ENCODE measurements at places on chromosomes 12 and 14.
A peak's percentile ranks its signal among the peaks of the same experiment; 100 is the strongest.

GRCh38 chr12:121560392-121561008, 20.3 kb downstream of the KDM2B start:
- DNase-seq: no peak

- DNase-seq: no peak
These were observed 58.0 kb downstream of the DIP2B start for GRCh38 chr12:50562520-50563433.

GRCh38 chr14:70810621-70811020, 1.3 kb upstream of the MAP3K9 start:
- DNase-seq: no peak

DNA sequence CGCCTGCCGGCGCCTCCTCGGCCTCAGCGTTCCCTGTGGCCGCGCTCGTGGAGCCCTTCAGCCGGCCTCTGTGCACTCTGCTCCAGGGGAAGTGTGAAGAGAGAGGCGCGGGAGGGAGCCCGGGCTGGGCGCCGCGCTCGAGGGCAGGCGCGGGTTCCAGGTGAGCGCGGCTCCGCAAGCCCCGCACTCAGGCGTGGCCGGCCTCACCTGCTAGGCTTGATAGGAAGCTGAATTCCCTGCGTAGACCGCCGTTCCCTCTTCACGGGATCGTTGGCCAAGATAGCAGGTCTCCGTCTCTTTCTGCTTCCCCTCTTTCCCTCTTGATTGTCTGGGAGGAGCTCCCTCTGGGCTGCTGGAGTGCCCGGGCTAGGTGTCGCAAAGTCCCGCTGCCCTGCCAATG, 89.7 kb downstream of the ASCL4 start:
- no peak for DNase-seq

- no peak for DNase-seq
These were observed 39.3 kb upstream of the SSTR1 start for GRCh38 chr14:38168416-38168815.

- DNase-seq: no peak
These were observed at the start of gene SLCO1B3 for GRCh38 chr12:20810487-20810886. TSS of gene SLCO1B3 (plus strand) at chr12:20810705. CDS start at chr12:20815739, 5,034 bp downstream.

DNA sequence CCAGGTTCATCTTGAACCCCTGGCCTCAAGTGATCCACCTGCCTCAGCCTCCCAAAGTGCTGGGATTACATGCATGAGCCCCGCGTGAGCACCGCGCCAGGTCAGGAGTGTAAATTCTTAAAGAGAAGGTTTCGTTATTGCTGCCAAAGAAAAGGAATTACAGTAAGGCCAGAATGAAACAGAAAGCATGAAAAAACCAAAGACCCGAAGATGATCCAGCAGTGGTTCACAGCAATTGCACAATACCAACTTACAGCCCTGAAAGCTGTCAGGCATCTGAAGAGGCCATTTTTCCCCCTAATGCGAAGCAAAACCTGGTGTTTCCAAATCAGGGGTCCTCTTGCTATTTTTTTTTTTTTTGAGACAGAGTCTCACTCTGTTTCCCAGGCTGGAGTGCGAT, 10.3 kb downstream of the RBM23 start:
- DNase-seq: no peak

DNA sequence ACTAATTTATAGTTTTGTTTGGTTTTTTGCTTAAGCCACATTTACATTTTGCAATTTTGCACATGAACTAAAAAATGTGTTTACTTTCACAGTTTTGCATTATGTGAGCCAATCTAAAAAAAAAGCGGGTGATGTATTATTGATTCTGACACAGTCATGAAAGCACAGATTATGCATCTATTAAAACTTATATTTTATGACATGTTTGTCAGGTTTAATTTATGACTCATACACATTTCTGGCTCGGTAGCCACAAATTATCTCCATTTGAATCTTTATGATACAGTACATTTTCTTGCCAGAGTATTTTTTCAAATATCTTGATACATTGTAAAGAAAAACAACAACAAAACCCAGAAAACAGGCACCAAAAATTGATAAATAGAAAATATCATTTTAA, 280.4 kb upstream of the GRIP1 start:
- no peak for DNase-seq

GRCh38 chr12:49549735-49550692, 11.2 kb downstream of the KCNH3 start:
- DNase-seq: no peak

DNA sequence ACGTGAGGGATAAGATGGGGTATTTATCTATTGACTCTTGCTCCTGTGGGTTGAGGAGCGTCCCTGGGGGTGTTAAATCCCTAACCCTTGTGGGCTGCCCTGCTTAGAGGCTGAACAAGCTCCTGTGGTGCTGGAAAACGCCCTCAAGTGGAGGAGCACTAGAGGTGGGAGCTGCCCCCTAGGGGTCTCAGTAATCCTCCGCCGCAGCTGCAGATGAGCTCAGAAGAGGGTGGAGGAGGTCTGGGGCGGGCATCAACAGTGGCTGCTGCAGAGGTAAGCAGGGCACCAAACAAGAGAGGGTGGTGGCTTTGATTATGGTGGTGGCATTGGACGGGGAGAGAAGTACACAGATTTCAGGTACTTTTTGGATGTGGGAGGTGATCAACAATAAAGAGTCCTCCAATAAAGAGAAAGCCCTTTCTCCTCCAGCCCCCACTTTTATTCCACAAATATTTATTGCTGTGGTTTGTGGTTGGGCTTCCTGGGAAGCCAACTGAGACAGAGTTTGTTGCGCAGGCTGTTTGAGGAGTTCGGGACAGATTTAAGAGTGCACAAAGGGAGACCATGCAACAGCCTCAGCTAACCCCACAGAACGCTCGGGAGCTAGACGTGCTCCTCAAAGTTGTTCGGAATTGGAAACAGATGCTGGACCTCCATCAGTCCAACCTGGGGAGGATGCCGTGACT, 179.9 kb downstream of the ADCK1 start:
- DNase-seq: peak; percentile 27

- no peak for DNase-seq
These were observed 31.3 kb downstream of the HECTD4 start for GRCh38 chr12:112350593-112351592.

DNA sequence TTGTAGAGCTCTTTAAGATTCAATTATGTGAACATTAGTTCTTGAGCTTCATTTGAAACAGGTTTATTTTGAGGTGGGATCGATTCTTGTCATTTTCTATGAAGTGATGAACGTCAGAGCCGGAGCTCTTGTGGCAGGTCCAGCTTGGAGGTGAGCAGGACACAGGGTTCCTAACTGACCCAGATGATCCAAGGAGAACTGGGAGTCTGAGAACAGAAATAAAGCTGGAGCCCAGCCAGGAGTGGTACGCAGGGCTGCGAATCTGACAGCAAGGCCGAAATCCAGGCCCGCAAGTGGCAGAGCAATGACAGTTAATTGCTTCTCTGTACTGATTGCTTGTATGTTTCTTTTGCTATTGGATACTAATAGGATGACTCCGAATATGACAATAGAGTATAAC, 46.5 kb downstream of the EML1 start:
- DNase-seq: no peak

DNA sequence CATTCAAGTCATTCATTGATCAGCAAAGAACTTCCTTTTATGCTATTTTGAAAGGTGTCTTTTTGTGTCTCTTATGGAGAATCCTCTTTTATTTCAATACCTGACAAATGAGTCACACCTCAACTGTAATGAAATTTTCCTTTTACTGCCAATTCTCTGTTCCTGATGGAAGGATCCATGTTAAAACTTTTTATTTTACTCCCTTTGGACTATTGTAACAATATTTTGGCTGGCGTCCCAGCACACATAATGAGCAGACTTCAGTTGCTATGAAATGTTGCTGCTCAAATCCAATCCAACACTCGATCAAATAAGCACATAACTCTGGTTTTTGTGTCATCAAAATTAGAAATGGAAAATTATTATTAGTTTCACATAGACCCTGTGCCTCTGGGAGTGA, 21.9 kb upstream of the SLC15A5 start:
- DNase-seq: no peak

GRCh38 chr12:24975425-24975824, 26.5 kb upstream of the BCAT1 start:
- no peak for DNase-seq

- DNase-seq: no peak
These were observed 11.6 kb downstream of the IAPP start for GRCh38 chr12:21384261-21384660.

DNA sequence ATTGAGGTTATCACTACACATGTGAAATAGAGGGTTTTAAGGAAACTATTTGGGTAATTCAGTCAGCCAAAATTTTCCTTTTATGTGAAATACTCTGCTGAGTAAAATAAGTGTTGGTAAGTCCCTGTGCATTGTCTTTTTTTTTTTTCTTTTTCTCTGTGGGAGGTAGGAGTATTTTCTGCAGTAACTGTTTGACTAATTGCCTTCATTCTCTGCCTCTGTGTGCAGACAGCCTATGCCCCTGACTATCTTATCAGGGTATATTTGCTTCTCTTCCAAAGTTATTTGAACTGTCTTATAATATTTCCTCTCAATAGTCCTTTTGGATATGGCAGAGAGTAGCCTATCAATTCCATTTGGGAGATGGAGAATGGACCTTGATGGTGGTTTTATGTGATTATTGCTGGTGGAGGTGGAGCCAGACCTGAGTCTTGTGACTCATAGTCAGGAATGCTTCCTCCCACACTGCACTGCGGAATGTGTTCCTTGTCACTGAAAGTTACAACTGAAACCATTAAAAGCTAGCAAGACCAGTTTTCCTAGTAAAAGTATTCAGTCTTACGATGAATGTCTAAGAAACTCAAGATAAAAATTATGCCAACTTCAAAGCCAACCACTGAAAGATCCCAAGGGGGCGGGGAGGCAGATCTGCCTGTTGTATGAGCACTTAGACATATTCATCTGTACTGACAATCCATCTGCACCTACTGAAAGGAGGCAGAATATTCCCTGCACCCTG, 40.9 kb upstream of the STXBP6 start:
- no peak for DNase-seq

DNA sequence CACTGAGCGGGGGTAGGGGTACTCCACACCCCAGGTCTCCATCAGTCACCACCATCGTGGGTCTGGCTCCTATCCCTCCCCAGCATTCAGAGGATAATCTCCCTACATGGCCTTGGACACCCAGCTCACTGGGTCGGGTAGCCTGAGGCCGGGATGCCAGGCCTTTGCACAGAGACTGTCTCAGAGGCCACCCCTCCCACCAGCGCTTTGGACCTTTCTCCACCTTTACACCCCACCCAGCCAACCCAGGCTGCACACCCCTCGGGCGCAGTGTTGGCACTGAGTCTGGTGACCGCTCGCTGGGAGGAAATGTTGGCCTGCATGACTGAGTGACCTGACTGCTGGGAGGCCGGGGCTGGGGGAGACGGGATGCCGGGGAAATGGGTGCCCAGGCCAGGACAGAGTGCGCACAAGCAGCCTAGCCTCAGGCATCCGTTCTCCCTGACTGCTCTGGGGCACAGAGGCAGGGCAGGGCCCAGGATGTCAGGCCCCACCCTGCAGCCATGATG, 10.6 kb upstream of the LBHD2 start:
- DNase-seq: no peak

GRCh38 chr14:49636866-49637265, 1.8 kb upstream of the DNAAF2 start:
- no peak for DNase-seq

- no peak for DNase-seq
These were observed 43.7 kb upstream of the HECTD1 start for GRCh38 chr14:31251028-31251958.

- DNase-seq: peak; percentile 50
These were observed 55.8 kb downstream of the CMAS start for GRCh38 chr12:22101749-22102243.

GRCh38 chr12:77299910-77300669, 234.7 kb upstream of the E2F7 start:
- no peak for DNase-seq

All from DND-41 (cell line).